ENCODE measurements at places on chromosomes 1 and 21. TPM values are rescaled to one million over a fixed set of nuclear protein-coding genes. Genes with fewer than 3 reads are reported as not detected.

GRCh38 chr1:156248323-156248683 is 447 bp upstream of the PAQR6 start:
- no peak for DNase-seq

- DNase-seq: no peak
Measured at GRCh38 chr1:190129366-190129765, 348.3 kb downstream of the BRINP3 start.

- DNase-seq: no peak
Measured at GRCh38 chr1:247180581-247180980, 8.8 kb upstream of the ZNF124 start.

DNA sequence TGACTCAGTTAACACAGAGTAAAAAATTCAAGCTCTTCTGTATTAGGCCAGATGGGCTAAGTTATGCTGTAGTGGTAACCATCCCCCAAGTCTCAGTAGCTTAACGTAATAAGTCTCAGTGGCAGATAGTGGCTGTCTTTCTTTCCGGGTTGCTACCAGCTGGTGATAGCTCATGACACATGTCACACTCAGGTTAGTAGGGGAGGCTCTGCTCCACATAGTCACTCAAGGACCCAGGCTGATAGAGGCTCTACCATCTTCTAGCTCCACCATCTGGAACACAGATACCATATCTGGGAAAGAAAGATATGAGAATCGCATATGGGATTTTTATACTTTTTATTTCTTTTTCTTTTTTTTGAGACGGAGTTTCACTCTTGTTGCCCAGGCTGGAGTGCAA is 16.2 kb upstream of the MEF2D start:
- DNase-seq: no peak

DNA sequence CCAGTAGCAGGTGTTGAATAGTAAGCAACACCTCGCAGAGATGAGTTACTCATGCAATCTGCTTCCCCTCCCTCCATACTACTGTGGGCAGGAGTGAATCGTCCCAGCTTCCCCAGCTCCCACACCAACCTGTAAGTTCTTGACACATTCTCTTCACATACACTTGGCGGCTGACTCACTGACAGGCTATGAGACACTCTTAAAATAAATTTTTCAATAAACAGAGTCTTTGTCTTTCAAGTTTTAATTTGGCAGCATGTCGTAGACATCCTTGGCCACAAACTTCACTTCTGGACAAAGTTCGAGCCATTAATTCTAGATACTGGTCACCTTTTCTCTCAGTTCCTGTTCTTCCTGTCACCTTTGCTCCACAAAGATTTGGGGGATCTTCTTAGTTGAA is 290.7 kb downstream of the TM2D1 start:
- DNase-seq: no peak

DNA sequence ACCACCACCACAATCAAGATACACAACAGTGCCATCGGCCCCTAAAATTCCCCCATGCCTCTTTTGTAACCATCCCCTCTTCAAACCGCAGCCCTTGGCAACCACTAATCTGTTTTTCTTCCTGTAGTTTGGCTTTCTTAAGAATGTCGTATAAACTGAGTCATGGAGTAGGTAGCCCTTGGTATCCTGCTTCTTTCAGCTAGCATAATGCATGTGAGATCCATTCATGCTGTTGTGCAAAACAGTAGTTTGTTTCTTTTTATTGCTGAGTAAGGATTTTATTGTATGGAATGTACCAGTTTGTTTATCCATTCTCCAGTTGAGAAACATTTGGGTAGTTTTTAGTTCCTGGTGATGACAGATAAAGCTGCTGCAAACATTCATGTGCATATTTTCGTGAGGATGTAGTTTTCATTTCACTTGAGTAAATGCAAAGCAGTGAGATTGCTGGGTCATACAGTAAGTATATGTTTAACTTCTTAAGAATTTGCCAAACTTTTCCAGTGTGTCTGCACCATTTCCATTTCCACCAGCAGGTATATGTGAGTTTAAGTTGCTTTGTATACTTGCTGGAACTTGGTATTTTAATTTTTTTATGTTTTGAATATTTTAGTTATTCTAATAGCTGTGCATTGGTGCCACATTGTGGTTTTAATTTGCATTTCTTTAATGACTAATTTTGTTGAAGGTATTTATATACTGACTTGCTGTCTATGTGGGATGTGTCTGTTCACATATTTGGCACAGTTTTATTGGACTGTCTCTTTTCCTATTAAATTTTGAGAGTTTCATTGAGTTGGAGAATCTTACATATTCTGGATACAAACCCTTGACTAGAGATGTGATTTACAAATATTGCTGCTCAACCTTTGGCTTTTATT is 148.4 kb upstream of the MAP1LC3C start:
- no peak for DNase-seq

The AGMAT gene
- 0.48 TPM for total RNA-seq

The RGL1 gene
- 69.4 TPM for total RNA-seq
